ENCODE measurements at places on chromosomes 11 and 22.

DNA sequence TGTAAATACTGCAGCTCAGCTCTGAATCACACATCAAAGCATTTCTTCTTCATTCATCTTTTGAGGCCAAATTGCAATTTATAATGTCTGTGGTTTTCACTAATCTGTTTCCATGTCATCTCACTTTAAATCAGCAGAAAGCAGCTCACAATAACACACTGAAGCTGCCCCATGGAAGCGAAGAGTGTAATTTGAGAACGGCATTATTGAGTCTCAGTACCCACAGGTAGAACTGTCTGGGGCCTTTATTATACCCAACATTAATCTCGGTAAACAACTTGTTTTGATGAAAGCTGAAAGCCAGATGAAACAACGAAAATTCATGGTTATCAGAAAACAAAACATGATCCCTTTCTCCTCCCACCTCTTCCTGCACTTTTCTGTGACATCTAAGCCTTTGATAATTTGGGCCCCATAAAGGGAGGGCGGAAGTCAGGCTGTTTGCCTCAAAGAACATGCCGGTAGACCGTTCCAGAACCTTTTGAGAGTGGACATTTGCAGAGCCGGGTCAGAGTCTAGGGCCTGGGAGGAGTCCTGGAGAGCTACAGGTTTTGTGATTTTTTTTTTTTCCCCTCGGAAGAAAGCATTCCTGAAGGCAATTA, 68.2 kb upstream of the SESN3 start:
- no peak for DNase-seq

DNA sequence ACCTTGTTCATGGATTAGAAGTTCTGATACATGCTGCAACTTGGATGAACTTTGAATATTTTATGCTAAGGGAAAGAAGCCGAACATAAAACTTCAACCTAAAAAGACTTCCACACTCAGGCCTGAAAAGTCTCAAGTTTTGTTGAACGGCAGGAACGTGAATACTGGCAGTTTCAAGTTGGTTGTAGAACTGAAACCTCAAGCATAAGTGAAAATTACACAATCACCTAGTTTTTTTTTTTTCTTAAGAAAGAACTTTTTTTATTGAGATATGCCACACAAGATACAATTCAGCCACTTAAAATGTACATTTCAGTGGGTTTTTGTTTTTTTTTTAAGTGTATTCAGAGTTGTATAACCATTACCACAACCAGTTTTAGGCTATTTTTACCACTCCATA, 50.8 kb upstream of the ADORA2A start:
- DNase-seq: no peak

DNA sequence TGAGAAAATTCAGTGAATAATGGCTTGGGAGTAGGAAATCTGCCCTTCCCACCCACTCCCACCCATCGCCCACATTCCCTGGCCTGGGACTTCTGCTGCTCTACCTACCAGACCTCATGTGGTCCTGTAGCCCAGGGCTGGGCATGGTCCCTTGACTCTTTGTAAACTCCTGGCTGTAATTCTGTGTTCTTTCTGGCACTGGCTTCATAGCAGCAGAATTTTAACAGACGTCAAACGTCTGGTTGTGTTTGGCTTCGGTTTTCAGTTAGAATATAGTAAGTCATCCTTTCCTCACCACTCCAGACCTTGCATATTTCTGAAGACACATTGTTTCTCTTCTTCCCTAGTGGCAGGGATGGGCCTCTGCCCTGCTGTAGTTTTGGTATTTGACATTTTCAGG, 210.6 kb downstream of the CSNK2A3 start:
- no peak for DNase-seq

GRCh38 chr22:19801340-19802000, 40.9 kb downstream of the TBX1 start:
- DNase-seq: no peak

DNA sequence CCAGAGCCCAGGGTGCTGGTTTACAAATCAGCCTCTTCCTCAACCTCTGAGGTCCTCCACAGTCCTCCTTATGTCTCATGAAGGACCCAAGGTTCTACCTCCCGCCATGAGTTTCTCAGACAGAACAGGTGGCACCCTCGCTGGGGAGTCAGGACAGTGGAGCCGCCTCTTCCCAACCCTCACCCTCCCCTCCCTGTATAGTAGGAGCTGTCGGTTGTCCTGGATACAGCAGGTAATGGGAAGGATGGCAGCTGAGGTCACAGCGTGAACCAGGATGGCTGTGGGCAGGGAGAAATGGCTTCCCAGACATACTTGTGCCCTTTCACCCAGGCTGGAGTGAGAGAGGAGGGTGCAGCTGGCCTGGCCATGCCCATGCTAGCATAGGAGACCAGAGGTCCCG, 134.6 kb downstream of the CHST1 start:
- DNase-seq: no peak

GRCh38 chr22:49479566-49479965, 348.1 kb downstream of the BRD1 start:
- DNase-seq: no peak

DNA sequence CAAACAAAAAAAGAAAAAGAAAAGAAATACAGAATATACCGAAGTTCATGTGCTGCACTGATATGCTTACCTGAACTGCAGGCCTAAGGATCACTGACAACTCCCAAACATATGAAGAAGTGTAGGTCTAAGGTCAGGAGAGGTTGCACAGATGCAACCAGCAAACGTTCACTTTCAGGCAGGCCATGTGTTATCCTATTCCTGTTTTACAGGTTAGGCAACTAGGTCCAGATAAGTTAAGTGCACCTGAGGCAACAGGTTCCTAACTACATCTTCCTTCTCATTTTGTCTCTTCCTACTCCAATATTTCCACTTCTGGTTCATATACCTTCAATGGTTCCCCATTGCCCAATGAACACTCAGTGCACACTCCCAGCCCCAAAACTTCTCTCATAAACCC, 15.1 kb downstream of the PI4KA start:
- DNase-seq: no peak

- no peak for DNase-seq
Measured at GRCh38 chr22:44248926-44249325, 63.8 kb downstream of the SHISAL1 start.

GRCh38 chr11:84566671-84567070, 1060.5 kb downstream of the DLG2 start:
- DNase-seq: peak; percentile 63

DNA sequence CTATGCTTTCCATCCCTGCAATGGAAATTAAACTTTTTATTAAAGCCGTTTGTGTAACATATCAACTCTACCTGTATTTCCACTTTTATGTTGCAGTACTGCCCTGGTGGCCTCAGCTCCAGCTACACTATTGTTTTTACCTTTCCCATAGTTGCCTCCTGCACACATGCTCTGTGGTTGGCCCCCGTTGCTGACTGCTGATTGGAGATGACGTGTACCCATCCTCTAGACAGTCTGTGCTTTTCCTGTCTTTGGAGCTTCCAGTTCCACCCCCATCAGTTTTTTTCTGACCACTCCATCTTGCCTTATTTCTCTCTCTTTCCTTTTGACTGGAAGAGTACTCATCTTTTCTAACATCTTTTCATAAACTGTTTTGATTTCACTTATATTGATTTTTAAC, 123.8 kb downstream of the TEAD1 start:
- DNase-seq: no peak

GRCh38 chr11:133234883-133235282, 297.4 kb downstream of the OPCML start:
- DNase-seq: no peak

DNA sequence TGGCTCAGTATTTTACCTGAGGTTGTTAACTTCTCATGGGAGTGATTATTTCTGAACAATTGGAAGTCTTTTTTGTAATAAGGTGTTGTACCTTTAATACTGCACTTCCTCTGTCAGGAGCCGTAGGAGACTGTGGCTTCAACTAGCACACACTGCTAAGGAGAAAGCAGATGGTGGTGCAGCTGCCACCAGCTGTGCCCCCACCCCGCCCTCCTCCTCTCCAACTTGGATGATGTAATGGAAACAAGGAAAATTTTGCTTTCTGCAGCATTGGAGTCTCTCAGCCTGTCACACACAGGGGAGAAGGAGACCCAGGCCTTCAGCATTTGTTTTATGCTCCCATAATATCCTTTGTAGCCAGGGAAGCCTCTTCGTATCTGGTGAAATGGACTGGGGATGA, 91.2 kb downstream of the TEAD1 start:
- no peak for DNase-seq

DNA sequence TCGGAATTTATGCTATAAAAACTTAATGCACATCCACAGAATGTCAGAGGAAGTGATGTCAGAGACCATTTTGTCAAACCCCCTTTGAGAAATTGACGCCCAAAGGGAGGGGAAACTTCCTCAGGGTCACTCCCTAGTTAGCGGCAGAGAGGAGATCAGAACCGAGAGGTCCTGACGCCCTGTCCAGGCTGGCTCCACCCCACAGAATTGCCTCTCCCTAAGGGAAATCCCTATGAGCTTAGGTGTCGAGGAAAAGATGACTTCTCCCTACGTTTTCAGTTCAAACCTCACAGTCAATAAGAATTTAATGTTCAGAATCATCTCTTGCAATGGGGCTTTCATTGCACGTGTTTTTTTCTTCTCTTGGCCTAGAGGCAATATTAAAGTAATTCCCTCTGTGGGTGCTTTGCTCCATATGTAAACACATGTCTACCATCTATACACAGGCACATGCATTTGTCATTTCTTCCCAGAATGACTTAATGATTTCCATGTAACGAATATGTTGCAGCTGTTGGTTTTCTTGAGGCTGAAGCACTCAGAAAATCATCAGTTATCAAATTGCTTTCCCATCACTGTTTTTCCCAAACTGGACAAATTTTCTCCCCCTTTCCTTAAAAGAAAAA, 148.7 kb upstream of the TIMP3 start:
- no peak for DNase-seq

- DNase-seq: peak; percentile 33
Measured at GRCh38 chr11:71381781-71382505, 66.2 kb downstream of the DHCR7 start.

GRCh38 chr11:95150956-95151684, 61.5 kb downstream of the ENDOD1 start:
- peak; percentile 96 for DNase-seq

DNA sequence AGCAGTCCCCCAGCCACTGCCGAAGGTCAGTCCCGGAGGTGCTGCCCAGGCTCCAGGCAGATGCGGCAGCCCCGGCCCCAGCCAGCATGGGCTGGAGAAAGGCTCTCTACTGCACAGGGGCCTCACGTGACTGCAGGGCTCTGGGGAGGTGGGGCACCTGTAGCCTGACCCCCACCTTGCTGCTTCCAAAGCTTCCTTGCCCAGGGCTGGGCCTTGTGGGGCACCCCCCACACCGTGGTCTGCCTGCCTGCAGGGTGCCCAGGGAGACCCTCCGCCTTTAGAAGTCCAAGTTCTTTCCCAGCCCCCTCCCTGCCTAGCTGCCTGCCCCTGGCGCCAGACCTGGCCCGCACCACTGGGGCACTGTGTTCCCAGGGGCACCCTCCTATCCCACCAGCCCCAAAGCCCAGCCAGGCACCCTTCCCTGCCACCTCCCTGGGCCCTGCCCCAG, 28.4 kb upstream of the TXNRD2 start:
- DNase-seq: no peak

DNA sequence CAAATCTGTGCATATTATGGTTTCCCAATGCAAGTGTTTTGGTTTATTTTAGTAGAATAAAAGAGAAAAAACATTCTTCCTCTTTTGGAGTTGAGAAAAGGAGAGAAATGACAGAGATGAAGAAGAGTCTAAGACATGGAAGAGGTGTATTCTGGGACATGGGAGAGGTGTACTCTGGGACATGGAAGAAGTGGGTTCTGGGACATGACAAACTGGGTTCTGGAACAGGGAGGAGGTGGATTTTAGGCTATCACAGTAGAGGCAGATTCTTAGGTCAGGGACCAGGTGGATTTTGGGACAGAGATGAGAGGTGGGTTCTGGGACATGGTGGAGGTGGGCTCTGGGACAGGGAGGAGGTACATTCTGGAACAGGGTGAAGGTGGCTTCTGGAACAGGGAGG, 2.1 kb upstream of the ASPHD2 start:
- no peak for DNase-seq

DNA sequence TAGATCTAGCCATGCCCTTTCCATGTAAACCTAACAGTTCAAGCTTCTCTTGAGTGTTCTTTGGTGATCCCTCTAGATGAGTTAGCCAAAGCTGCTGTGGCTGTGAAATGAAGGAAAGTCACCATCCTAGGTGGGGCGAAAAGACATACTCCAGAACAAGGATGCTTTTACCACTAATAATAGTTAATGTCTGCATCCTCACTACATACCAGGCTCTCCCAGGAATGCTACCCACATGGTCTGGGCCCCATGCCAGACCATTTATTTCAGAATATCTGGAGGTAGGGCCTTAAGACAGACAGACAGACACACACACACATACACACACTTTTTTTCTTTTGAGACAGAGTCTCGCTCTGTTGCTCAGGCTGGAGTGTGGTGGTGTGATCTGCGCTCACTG, 14.7 kb downstream of the ABTB2 start:
- no peak for DNase-seq

- no peak for DNase-seq
Measured at GRCh38 chr22:35900483-35901168, 128.0 kb downstream of the RBFOX2 start.

GRCh38 chr11:125441648-125442410, 54.2 kb downstream of the FEZ1 start:
- no peak for DNase-seq

DNA sequence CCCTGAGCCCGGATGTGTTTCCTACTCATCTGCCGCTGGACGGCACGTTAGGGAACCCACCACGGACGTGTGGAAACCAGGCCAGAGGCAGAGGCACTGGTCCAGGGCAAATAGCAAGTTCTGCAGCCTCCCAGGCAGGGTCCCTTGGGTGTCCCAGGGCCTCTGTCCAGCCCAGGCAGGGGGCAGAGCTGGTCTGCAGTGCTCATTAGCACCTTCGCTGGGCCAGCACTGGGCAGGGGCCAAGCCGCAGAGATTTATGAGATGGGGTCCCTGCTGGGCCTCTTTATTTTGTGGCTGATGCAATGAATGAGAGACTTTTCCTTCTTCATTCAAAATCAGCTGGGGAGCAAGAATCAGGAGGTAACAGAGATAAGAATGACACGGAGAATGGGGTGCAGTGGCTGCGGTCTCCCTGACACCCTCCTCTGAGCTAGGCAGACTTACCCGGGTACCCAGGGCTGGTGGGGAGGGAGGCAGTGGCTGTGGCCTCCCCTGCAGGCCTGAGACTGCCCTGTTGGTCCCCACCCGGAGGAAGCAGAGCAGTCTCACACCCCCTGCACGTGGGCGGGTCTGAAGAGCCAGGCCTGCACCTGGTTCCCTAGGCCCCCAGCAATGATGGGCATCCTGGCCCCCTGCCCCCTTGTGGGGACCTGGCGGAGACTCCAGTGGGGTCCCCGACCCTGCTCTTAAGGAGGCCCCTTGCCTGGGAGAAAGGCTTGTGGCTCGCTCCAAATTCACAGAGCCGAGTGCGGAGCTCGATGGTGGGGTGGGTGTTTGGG, 14.0 kb upstream of the PARVG start:
- DNase-seq: no peak

Data from common myeloid progenitor, CD34-positive (primary cell).